ENCODE measurements at places on chromosomes 13 and 19. TPM values are rescaled to one million over a fixed set of nuclear protein-coding genes. Genes with fewer than 3 reads are reported as not detected.

DNA sequence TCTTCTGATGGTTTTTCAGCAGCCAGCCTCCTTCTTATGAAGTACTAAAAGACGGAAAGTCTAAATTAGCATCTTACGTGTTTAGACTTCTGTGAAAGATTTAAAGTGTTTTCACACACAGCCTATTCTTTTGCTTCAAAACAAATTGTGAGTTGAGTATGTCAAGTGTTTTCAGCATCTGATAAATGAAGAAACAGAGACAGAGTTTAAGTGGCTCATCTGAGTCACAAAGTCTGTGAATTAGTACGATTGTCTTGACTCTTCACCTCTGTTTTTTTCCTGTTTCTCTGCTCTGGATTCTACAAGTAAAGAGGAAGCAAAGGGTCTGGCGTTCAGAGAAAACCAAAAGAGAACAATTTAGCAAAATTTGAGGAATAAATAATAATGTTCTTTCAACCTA, 116.4 kb downstream of the FRY start:
- no peaks in the 10 kb centered on the region for H3K27me3 ChIP-seq
- H3K4me3 ChIP-seq = no peak overlapping the region
- DNase-seq = no peak

The CYP2A7 gene
- not detected for total RNA-seq

GRCh38 chr13:109381546-109382180, 404.7 kb downstream of the IRS2 start:
- H3K27ac ChIP-seq = no peak overlapping the region
- no peaks in the 10 kb centered on the region for H3K4me1 ChIP-seq
- DNase-seq = no peak
- no peaks in the 10 kb centered on the region for H3K36me3 ChIP-seq

The DNAAF3 gene
- total RNA-seq = 4.2 TPM

- DNase-seq = no peak
- no peak overlapping the region for H3K4me3 ChIP-seq
- no peaks in the 10 kb centered on the region for H3K27me3 ChIP-seq
- no peak overlapping the region for H3K27ac ChIP-seq
These were observed 397.8 kb downstream of the FGF14 start for GRCh38 chr13:102003848-102004570.

DNA sequence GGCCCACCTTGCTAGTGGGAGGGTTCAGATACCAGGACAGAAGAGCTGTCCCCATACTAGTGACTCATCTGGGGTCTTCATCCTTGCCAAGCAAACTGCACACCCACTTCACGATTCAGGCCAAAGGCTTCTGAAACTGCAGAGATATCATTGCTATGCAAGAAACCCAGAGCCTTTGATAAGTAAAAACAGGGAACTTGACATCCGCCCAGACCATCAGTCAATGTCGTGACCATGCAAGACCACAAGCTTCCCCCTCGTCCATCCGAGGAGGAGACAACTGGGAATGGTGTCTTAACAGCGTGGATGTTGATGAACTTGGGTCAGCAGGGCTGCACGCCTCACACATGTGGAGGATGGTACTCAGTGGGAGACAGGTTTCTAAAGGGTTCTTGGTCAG, 58.0 kb downstream of the ABCC4 start:
- no peak for DNase-seq
- no peak overlapping the region for H3K27ac ChIP-seq
- H3K36me3 ChIP-seq = peaks cover 15% of the 10 kb centered on the region
- no peak overlapping the region for H3K4me3 ChIP-seq
- H3K4me1 ChIP-seq = peaks cover 27% of the 10 kb centered on the region
- no peaks in the 10 kb centered on the region for H3K27me3 ChIP-seq

The TMEM238 gene
- total RNA-seq = 8.0 TPM

GRCh38 chr19:45901912-45902650, at the start of gene MYPOP:
Gene MYPOP (minus strand): TSS chr19:45902613. CDS start chr19:45901773, 840 bp downstream.
- peaks cover 20% of the 10 kb centered on the region for H3K4me1 ChIP-seq
- no peaks in the 10 kb centered on the region for H3K27me3 ChIP-seq
- peak within 1 kb of the TSS; percentile 62 for H3K27ac ChIP-seq
- peak; percentile 64 for DNase-seq

- no peak overlapping the region for H3K27ac ChIP-seq
- peak overlapping the region; percentile 25 for H3K4me3 ChIP-seq
- H3K36me3 ChIP-seq = peaks cover 42% of the 10 kb centered on the region
- DNase-seq = no peak
- H3K27me3 ChIP-seq = no peaks in the 10 kb centered on the region
- peaks cover 13% of the 10 kb centered on the region for H3K4me1 ChIP-seq
These were observed 5.9 kb downstream of the ZNF792 start for GRCh38 chr19:34957830-34958751.

The BLOC1S3 gene
- total RNA-seq = 8.5 TPM

The CEACAM4 gene
- total RNA-seq = not detected

The CD22 gene
- 602 TPM for total RNA-seq

The PDX1 gene
- total RNA-seq = not detected

GRCh38 chr13:95222733-95223018, 78.6 kb downstream of the ABCC4 start:
- H3K27ac ChIP-seq = no peak overlapping the region
- H3K36me3 ChIP-seq = no peaks in the 10 kb centered on the region
- DNase-seq = no peak
- peaks cover 27% of the 10 kb centered on the region for H3K4me1 ChIP-seq

DNA sequence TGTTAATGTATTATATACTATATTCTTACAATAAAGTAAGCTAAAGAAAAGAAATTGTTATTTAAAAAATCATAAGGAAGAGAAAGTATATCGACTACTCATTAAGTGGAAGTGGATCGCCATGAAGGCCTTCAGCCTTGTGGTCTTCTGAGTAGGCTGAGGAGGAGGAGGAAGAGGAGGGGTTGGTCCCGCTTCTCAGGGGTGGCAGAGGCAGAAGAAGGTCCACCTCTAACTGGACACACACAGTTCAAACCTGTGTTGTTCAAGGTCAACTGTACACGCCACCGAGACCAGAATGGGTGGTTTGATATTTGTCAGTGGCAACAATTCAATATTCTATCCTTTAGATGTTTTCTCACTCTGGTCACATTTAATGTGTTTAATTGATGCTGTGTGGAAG, 67.2 kb downstream of the ALOX5AP start:
- DNase-seq = no peak
- H3K27me3 ChIP-seq = no peaks in the 10 kb centered on the region
- no peak overlapping the region for H3K4me3 ChIP-seq
- no peak overlapping the region for H3K27ac ChIP-seq

DNA sequence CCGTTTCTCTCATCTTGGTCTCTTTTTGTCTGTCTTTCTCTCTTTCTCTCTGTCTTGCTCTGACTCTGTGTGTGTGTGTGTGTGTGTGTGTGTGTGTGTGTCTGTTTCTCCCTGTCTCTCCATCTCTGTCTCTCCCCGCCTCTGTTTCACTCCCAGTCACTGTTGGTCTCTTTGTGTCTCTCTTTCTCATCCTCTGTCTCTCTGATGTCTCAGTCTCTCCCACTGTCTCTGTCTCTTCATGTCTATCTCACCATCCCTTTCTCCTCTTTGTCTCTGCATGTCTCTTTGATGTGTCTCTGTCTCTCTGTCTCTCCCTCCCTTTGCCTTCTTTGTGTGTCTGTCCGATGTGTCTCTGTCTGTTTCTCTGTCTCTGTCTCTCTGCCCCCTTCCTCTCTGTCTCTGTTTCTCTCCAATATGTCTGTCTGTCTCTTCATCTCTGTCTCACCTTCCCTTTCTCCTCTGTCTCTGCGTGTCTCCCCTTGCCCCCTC, 2.5 kb downstream of the NFIC start:
- H3K4me1 ChIP-seq = no peaks in the 10 kb centered on the region
- H3K27me3 ChIP-seq = no peaks in the 10 kb centered on the region
- no peak overlapping the region for H3K4me3 ChIP-seq
- DNase-seq = no peak

- no peak overlapping the region for H3K4me3 ChIP-seq
- no peaks in the 10 kb centered on the region for H3K36me3 ChIP-seq
- no peaks in the 10 kb centered on the region for H3K4me1 ChIP-seq
- H3K27ac ChIP-seq = no peak overlapping the region
- DNase-seq = no peak
- no peaks in the 10 kb centered on the region for H3K27me3 ChIP-seq
These were observed 13.6 kb upstream of the KPNA3 start for GRCh38 chr13:49806126-49806536.

The RASGRP4 gene
- 0.14 TPM for total RNA-seq

The COMP gene
- total RNA-seq = not detected

- H3K27ac ChIP-seq = no peak overlapping the region
- DNase-seq = no peak
- no peaks in the 10 kb centered on the region for H3K27me3 ChIP-seq
- H3K4me3 ChIP-seq = no peak overlapping the region
- H3K4me1 ChIP-seq = no peaks in the 10 kb centered on the region
These were observed 880.6 kb upstream of the GPC6 start for GRCh38 chr13:92346046-92346445.

DNA sequence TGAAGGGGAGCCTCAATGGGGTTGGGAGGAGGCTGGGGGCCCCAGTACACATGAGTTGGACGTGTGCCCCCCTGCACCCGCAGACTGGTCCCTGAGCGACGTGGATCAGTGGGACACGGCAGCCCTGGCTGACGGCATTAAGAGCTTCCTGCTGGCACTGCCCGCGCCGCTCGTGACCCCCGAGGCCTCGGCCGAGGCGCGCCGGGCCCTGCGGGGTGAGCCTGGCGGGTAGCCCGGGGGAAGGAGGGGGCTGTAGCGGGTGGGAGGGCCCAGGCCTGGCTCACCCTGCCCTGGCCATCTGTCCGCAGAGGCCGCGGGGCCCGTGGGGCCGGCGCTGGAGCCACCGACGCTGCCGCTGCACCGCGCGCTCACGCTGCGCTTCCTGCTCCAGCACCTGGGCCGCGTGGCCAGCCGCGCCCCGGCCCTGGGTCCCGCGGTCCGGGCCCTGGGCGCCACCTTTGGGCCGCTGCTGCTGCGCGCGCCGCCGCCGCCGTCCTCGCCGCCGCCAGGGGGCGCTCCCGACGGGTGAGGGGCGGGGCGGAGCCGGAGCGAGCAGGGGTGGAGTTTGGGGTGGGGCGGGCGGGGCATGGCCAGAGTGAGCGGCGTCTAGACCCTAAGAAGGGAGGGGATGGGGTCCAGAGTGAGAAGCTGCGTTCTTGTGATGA, 8.1 kb downstream of the PIK3R2 start:
- peak; percentile 94 for DNase-seq
- no peaks in the 10 kb centered on the region for H3K27me3 ChIP-seq
- H3K27ac ChIP-seq = no peak overlapping the region
- H3K36me3 ChIP-seq = peaks cover 8% of the 10 kb centered on the region

The TMEM143 gene
- 7.8 TPM for total RNA-seq

GRCh38 chr13:91955546-91956355, 557.3 kb downstream of the GPC5 start:
- no peak overlapping the region for H3K4me3 ChIP-seq
- H3K27ac ChIP-seq = no peak overlapping the region
- H3K4me1 ChIP-seq = no peaks in the 10 kb centered on the region
- no peak for DNase-seq
- H3K27me3 ChIP-seq = no peaks in the 10 kb centered on the region

The ZNF154 gene
- not detected for total RNA-seq

- H3K27me3 ChIP-seq = no peaks in the 10 kb centered on the region
- H3K36me3 ChIP-seq = no peaks in the 10 kb centered on the region
- H3K4me3 ChIP-seq = no peak overlapping the region
- no peaks in the 10 kb centered on the region for H3K4me1 ChIP-seq
- no peak for DNase-seq
These were observed 45.3 kb downstream of the DHRS12 start for GRCh38 chr13:51758691-51759090.

DNA sequence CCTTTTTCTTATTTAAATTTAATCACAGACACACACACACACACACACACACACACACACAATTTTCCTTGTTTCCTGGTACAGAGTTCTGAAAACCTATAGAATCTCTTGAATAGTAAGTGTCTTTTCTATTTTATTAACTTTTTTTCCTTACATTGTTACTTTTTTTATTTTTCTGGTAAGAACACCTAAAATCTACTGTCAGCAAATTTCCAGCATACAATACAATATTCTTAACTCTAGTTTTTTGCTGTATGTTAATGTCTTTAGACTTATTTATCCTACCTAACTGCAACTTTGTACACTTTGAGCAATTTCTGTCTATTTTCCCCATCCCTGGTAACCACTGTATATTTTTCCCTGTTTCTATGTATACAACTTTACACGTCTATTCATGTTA, 1179.8 kb downstream of the SLITRK1 start:
- DNase-seq = no peak
- no peak overlapping the region for H3K4me3 ChIP-seq
- H3K4me1 ChIP-seq = no peaks in the 10 kb centered on the region
- no peaks in the 10 kb centered on the region for H3K27me3 ChIP-seq
- H3K36me3 ChIP-seq = no peaks in the 10 kb centered on the region
- no peak overlapping the region for H3K27ac ChIP-seq

GRCh38 chr19:35107545-35107944, 8.1 kb upstream of the FXYD3 start:
- no peak for DNase-seq
- H3K27me3 ChIP-seq = no peaks in the 10 kb centered on the region
- no peaks in the 10 kb centered on the region for H3K4me1 ChIP-seq
- no peaks in the 10 kb centered on the region for H3K36me3 ChIP-seq

GRCh38 chr13:27408074-27408473, 16.3 kb upstream of the GTF3A start:
- H3K27ac ChIP-seq = no peak overlapping the region
- no peak for DNase-seq
- H3K4me3 ChIP-seq = no peak overlapping the region
- H3K4me1 ChIP-seq = peaks cover 11% of the 10 kb centered on the region

DNA sequence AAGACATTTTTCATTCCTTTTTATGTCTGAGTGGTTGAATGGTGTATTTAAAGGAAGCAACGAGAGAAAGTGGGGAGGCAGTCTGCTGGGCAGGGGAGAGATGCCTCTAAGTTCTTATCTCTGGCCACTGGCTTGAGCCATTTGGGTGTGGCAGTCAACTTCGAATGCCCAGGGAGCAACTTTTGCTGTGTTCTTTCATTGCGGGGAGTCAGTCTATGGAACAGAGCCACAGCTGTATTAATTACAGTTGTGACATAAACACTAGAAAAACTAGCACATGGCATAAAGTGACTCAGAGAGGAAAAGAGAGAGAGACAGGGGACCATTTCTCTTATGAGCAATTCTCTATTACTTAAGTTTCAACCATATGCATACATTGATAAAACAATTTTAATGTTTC, 40.4 kb upstream of the PDCD5 start:
- no peaks in the 10 kb centered on the region for H3K36me3 ChIP-seq
- H3K4me3 ChIP-seq = no peak overlapping the region
- no peaks in the 10 kb centered on the region for H3K27me3 ChIP-seq
- H3K27ac ChIP-seq = no peak overlapping the region
- DNase-seq = no peak
- H3K4me1 ChIP-seq = no peaks in the 10 kb centered on the region
